Natural killer cell (primary cell): ENCODE measurements at places on chromosomes 5 and 9. TPM values are rescaled to one million over a fixed set of nuclear protein-coding genes. Genes with fewer than 3 reads are reported as not detected.

CCL21 gene
- not detected for total RNA-seq

GRCh38 chr5:127769386-127769785 is 66.2 kb downstream of the CCDC192 start:
- no peaks in the 10 kb centered on the region for H3K27me3 ChIP-seq
- H3K36me3 ChIP-seq: no peaks in the 10 kb centered on the region
- no peak for DNase-seq
- no peaks in the 10 kb centered on the region for H3K4me1 ChIP-seq
- no peak overlapping the region for H3K27ac ChIP-seq

GRCh38 chr5:53109056-53109442 is 508 bp downstream of the MOCS2 start:
- peaks cover 4% of the 10 kb centered on the region for H3K36me3 ChIP-seq
- DNase-seq: no peak
- peaks cover 8% of the 10 kb centered on the region for H3K4me1 ChIP-seq
- peak overlapping the region; percentile 95 for H3K4me3 ChIP-seq

GRCh38 chr9:121275781-121276658 is 8.1 kb downstream of the GSN start:
- H3K27ac ChIP-seq: no peak overlapping the region
- H3K36me3 ChIP-seq: no peaks in the 10 kb centered on the region
- no peak overlapping the region for H3K4me3 ChIP-seq
- peaks cover 35% of the 10 kb centered on the region for H3K4me1 ChIP-seq

DNA sequence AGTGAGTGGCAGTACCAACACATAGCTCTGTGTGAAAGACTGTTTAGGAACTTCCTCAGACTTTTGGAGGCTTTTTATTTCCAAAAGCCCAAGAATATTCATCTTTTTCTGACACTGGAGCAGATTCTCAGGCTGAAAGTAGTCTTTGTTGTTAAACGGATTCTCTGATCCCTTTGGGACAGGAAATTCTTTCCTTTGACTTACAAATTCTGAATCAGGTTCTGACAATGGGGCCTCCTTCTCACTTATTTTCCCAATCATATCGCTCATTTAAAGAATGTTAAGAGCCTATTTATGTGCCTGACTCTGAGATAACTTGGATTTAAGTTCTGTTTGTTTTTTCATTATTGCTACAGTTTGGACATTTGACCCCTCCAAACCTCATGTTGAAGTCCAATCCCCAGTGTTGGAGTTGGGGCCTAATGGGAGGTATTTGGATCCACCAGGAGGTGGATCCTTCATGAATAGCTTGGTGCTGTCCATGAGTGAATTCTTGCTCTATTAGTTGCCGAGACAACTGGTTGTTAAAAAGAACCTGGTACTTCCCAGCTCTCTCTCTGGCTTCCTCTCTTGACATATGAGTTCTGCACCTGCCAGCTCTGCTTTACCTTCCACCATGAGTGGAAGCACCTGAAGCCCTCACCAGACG is 4.1 kb upstream of the ADGRV1 start:
- DNase-seq: no peak
- peaks cover 16% of the 10 kb centered on the region for H3K27me3 ChIP-seq
- no peak overlapping the region for H3K4me3 ChIP-seq
- H3K4me1 ChIP-seq: peaks cover 5% of the 10 kb centered on the region

DNA sequence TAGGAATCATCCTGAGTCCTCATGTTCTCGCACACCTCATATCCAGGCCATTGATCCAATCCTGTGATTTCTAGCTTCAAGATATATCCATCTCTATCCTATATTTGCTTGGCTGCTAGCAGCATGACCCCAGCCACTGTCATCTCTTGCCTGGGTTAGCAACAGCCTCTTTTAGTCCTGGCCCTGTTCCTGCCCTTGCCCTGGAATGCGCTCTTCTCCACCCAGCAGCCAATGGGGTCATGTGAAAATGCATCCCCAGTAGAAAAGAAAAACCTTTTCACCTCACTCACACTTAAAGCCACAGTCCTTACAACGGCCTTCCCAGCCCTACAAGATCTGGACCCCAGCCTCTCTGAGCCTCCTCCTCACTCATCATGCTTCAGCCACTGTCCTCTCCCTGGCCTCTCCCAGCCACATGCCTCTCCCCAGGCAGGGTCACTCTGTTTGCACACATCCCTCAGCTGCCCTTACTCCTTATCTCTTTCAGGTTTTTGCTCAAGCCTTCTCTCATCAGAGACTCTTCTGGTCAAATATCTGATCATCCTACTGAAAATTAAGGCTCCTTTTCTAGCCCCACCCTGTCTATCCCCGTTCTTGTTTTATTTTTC is 34.3 kb upstream of the NR3C1 start:
- no peaks in the 10 kb centered on the region for H3K27me3 ChIP-seq
- no peak overlapping the region for H3K4me3 ChIP-seq
- peaks cover 5% of the 10 kb centered on the region for H3K4me1 ChIP-seq
- no peak overlapping the region for H3K27ac ChIP-seq

DNA sequence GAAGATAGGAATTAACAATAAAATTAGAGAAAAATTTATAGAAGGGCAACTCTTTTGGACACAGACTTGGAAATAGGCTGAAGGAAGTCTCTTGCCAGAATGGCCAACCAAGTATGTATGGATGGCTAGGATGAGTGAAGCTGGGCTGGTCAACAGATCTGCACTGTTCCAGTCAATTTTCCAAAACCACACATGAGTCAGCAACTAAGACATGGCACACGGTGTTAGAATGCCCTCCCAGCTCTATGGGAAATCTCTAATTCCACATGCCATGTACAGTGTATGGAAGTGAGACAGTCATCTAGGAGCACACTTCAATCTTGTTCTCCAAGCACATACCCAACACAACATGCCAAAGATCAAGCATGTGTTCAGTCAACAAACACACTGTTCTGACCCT is 129.6 kb downstream of the GLIS3 start:
- H3K4me1 ChIP-seq: no peaks in the 10 kb centered on the region
- H3K27ac ChIP-seq: no peak overlapping the region
- H3K4me3 ChIP-seq: no peak overlapping the region

DNA sequence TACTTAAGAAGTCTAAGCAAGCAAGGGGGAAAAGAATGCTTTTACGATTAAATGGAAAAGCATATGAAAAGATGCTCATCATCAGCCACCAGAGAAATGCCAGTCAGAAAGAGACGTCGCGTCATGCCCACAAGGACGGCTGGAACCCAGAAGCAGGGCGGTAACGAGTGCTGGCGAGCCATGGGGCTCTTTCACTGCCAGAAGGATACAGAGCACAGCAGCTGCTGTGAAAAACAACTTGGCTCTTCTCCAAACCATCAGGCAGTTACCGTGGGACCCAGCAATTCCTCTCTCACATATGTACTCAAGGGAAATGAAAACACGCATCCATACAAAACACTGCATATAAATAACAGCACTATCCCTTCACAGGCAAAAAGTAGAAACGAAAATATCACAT is 95.5 kb downstream of the CAMSAP1 start:
- H3K36me3 ChIP-seq: peaks cover 47% of the 10 kb centered on the region
- no peak overlapping the region for H3K27ac ChIP-seq
- H3K27me3 ChIP-seq: no peaks in the 10 kb centered on the region
- peaks cover 12% of the 10 kb centered on the region for H3K4me1 ChIP-seq
- no peak for DNase-seq

RLN2 gene
- total RNA-seq: 0.94 TPM

GRCh38 chr5:40904994-40905306 is 4.3 kb upstream of the C7 start:
- H3K4me3 ChIP-seq: no peak overlapping the region
- H3K36me3 ChIP-seq: no peaks in the 10 kb centered on the region
- no peaks in the 10 kb centered on the region for H3K4me1 ChIP-seq
- no peaks in the 10 kb centered on the region for H3K27me3 ChIP-seq

GRCh38 chr9:132670457-132671391 is at the start of gene GTF3C4:
Gene GTF3C4 (plus strand): TSS chr9:132670464. CDS start chr9:132670599, 135 bp downstream.
- peaks cover 15% of the 10 kb centered on the region for H3K4me1 ChIP-seq
- H3K4me3 ChIP-seq: peak within 1 kb of the TSS; percentile 74
- no peaks in the 10 kb centered on the region for H3K36me3 ChIP-seq
- no peaks in the 10 kb centered on the region for H3K27me3 ChIP-seq
- peak; percentile 55 for DNase-seq

SLC45A2 gene
- total RNA-seq: not detected

GRCh38 chr5:134273642-134274395 is 47.9 kb upstream of the PPP2CA start:
- H3K4me1 ChIP-seq: no peaks in the 10 kb centered on the region
- peaks cover 2% of the 10 kb centered on the region for H3K27me3 ChIP-seq
- no peaks in the 10 kb centered on the region for H3K36me3 ChIP-seq
- no peak overlapping the region for H3K27ac ChIP-seq
- no peak for DNase-seq

DNA sequence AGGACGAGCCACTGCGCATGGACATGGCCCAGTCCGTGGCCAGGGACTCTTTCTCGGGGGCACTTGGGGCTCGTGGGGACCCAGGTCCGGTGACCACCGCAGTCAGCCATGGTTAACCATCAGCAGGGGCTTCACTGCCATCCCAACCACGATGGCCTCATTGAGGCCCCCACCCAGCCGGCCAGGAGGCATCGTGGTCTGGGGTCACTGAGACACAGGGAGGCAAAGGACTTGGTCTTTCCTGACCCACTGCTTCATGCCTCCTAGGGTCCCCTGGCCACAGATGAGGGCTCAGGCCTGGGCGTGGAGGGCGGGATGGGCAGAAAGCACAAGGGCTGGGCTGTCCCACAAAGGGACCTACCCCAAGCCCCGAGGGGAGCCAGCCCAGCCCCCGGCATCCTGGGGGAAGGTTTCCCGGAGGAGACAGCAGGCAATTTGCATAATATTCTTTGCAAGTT is 6.6 kb downstream of the NACC2 start:
- no peaks in the 10 kb centered on the region for H3K36me3 ChIP-seq
- no peak for DNase-seq
- no peak overlapping the region for H3K4me3 ChIP-seq
- peaks cover 36% of the 10 kb centered on the region for H3K4me1 ChIP-seq

- H3K27me3 ChIP-seq: no peaks in the 10 kb centered on the region
- H3K4me3 ChIP-seq: no peak overlapping the region
- no peak overlapping the region for H3K27ac ChIP-seq
Observed at GRCh38 chr5:98825582-98826375, 52.3 kb downstream of the RGMB start.

DNA sequence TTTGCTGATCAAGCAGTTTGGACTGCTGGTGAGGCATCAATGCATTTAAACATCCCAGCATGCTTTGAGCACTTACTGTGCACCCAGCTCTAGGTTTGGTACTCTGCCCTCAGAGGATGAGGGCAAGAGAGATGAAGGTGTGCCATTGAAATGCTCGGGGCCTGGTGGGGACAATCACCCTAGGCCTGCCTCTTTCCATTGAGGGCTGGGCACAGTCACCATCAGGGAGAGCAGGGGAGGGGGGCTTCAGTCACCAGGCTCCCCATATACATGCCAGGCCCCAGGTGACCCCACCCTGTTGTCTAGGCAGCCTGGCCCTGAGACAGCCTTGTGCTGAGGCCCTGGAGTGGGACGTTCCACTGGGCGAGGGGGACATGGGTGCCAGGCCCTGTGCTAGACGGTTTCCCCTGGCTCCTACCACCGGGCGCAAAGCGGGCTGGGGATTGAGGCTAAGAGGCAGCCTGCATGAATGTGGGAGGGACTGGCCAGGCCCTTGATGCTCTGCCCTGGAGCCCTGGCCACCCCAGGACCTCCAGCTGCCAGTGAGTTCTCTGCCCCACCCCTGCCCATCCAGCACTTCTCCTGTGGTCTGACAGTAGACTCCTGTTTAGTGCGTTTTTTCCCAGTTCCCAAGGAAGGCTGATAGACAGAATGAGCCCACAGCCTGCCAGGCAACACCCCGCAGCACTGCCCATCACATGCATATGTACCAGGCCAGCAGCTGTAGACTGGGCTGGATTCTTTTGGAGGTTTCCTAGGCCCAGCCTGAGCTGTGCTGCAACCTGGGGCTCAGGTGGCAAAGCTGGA is 18.9 kb downstream of the TCF7 start:
- peaks cover 47% of the 10 kb centered on the region for H3K36me3 ChIP-seq
- peaks cover 100% of the 10 kb centered on the region for H3K4me1 ChIP-seq
- H3K27ac ChIP-seq: peak overlapping the region; percentile 98
- no peaks in the 10 kb centered on the region for H3K27me3 ChIP-seq

- no peaks in the 10 kb centered on the region for H3K4me1 ChIP-seq
- no peak for DNase-seq
- no peaks in the 10 kb centered on the region for H3K27me3 ChIP-seq
- no peak overlapping the region for H3K27ac ChIP-seq
- H3K4me3 ChIP-seq: no peak overlapping the region
- H3K36me3 ChIP-seq: no peaks in the 10 kb centered on the region
Observed at GRCh38 chr5:79225026-79225425, 10.9 kb upstream of the JMY start.

GRCh38 chr5:91341154-91341553 is 42.0 kb downstream of the ARRDC3 start:
- H3K4me3 ChIP-seq: no peak overlapping the region
- no peak overlapping the region for H3K27ac ChIP-seq
- no peaks in the 10 kb centered on the region for H3K4me1 ChIP-seq
- H3K36me3 ChIP-seq: no peaks in the 10 kb centered on the region
- H3K27me3 ChIP-seq: no peaks in the 10 kb centered on the region

DNA sequence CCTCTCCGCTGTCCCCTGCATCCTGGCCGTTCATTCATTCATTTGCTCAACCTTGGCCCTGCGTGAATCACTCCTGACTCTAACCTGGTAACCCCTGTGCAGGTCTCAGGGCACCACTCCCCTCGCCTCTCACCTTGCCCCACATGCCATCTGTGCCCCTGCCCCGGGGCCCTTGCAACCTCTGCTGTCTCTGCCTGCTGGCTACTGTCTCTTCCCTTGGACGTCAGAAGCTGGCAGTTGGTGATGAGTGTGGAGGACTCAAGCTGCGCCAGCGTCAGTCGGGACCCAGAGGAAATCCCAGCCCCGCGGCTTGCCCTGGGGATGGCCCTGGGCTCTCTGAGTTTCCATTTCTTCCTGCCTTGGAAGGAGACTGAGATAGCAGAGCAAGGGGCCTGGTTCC is 154.9 kb downstream of the OLFM1 start:
- H3K4me1 ChIP-seq: no peaks in the 10 kb centered on the region
- H3K4me3 ChIP-seq: no peak overlapping the region
- H3K27me3 ChIP-seq: no peaks in the 10 kb centered on the region
- H3K36me3 ChIP-seq: no peaks in the 10 kb centered on the region
- no peak overlapping the region for H3K27ac ChIP-seq
- no peak for DNase-seq

UQCRQ gene
- 114 TPM for total RNA-seq

- DNase-seq: no peak
- no peaks in the 10 kb centered on the region for H3K27me3 ChIP-seq
- H3K27ac ChIP-seq: no peak overlapping the region
- H3K36me3 ChIP-seq: no peaks in the 10 kb centered on the region
- H3K4me3 ChIP-seq: no peak overlapping the region
Observed at GRCh38 chr5:5983261-5983980, 394.9 kb downstream of the MED10 start.

DNA sequence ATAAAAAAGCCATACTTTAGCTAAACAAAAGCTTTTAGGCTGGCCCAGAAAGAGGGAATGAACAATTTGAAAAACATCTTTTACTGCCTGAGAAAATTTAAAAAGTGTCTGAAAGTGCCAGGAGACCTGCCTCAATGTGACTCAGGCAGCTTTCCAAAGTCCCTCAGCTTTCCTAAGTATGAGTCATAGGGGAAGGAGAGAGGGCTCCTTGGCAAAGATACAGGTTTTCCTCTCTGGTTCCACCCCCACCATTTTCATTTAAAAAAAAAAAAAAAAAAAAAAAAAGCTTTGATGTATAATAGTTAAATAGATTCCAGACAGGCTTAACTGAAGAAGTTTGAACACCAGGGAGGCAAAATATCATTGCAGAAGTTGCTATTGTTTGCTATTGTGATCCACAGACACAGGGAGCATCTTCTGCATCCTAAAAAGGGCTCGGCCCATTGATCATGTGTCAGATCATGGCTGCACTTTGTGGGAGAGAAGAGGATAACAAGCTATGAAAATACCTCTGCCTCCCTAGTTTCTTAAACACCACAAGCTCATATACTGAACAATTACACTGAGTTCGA is 71.5 kb downstream of the MRPS27 start:
- no peaks in the 10 kb centered on the region for H3K27me3 ChIP-seq
- H3K4me3 ChIP-seq: no peak overlapping the region
- peaks cover 2% of the 10 kb centered on the region for H3K36me3 ChIP-seq
- no peaks in the 10 kb centered on the region for H3K4me1 ChIP-seq
- no peak overlapping the region for H3K27ac ChIP-seq
- DNase-seq: no peak

PDE8B gene
- total RNA-seq: not detected
